ENCODE measurements at places on chromosomes 4 and X.

DNA sequence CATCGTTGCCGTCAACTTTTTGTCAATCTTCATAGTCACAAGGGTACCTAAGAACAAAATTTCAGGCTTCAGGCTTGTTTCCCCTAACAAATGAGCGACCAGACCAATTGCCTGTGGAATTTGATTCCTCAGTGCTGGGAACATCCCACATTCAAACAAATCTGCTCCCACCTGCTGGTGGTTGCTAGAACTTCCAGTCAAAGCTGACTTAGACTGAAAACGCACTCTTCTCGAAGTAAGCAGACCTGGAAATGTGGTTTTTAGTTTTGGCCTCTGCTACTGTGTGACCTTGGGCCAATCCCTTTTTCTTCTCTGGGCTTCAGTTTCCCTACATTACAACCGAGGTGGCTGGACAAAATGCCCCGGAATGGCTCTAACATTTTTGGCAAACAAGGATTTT, 1.8 kb upstream of the GABRQ start:
- peak; percentile 55 for DNase-seq

- DNase-seq = no peak
Measured at GRCh38 chr4:114512595-114513295, 85.9 kb upstream of the UGT8 start.

- DNase-seq = no peak
Measured at GRCh38 chr4:55617587-55618197, 18.4 kb downstream of the NMU start.

DNA sequence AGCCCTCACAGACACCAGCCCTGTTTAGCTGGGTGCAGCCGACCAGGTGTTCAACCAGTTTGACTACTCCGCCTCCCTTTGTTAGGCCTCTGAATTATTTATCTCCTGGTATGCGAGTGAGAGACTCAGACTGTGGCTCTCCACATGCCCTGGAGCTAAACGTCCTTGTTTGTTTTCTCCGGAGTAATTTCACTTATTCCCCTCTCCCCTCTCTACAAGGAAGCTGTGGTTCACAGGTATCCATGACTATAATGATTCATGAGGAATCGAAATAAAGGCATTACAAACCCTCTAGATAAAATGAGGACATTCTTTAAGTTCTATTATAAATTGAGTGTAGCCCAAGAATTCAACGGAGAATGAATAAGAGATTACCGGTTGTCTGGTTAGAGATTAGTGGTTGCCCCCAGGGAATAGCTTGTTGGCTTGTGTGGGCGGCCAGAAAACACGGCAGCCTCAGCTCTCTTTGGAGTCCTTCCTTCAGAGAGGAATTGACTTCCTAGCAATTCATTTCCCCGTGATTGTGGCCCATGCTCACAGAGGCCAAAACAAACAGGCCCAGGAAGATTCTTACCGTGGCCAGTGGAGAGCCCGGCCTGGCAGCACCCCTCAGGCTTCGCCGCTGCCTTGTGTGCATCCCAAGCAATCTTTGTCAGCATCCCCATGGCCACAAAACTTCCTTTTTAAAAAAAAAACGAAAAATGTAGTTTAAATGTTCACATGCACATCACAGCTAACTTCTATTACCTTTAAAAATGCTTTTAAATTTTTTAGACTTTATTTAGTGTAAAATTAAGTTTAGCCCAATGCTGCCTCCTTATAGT, 60.2 kb upstream of the CBR4 start:
- DNase-seq = no peak

GRCh38 chrX:109831326-109831985, 98.4 kb upstream of the ACSL4 start:
- DNase-seq = no peak

- no peak for DNase-seq
Measured at GRCh38 chr4:1244978-1245471, 3.9 kb downstream of the CTBP1 start.

- DNase-seq = no peak
Measured at GRCh38 chr4:96120206-96120605, 280.3 kb downstream of the PDHA2 start.

- no peak for DNase-seq
Measured at GRCh38 chr4:120498678-120499077, 423.8 kb downstream of the PRDM5 start.

DNA sequence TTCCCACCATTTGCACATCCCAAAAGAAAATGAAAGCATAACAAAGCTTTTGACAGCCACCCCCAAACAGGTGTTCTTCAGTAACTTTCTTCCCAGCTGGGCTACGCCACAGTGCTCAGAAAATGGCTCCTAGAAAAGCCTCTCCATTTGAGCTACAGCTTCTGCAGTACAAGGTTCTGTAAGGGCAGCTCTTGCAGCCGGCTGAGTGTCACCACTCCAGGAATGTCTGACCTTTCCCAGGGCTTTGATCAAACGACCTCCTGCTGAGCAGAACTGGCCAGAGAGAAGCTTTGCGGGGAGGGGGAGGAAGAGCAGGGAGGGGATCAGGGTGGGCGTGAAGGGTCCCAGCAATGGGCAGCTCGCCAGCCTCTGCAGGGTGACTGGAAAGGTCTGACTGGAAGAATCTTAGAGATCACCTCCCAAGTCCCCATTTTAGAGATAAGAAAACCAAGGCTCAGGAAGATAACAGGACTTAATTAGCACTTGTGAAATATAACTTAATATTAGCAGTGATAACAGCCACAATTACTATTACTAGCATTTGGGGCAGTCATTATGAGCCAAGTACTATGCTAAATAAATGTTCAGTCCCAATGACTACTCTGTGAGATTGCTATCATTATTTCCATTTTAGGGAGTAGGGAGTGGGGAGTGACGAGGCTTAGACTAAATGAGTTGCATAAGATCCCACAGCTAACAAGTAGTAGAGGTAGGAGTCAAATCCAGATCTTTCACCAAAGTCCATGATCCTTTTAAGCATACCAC, 51.1 kb downstream of the LEF1 start:
- DNase-seq = no peak

DNA sequence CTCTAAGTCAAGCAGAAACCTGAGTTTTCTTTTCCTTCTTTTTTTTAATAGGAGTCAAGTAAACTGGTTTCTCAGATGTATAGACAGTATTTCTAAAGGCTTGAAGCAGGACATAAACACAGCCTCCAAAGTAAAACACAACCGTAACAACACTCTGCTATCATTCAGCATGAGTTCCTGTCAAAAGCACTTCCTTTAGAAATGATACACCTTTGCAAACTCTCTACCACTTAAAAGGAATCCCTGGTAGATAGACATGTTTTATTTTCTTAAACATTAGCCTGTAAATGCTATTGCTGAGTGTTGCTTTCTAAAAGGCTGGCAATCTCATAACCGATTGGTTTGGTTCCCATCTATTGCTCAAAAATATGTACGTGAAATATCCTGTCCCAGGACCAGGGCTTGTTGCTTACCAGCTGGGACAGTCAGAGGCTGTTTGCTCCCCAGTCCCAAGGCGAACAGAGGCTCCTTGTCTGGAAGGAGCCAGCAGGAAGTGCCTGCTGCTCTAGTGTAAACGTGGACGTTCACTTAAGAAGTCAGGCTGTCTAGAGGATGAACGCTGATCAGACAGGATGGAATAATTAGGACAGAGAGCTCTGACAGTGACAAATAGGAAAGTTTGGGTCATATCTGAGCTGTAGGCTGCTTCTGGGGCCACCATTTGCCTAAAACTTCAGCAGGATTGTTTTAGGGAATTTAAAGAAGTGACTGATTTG, 173.9 kb upstream of the KLF3 start:
- DNase-seq = peak; percentile 70

- DNase-seq = no peak
Measured at GRCh38 chr4:67685532-67685859, 15.5 kb downstream of the UBA6 start.

GRCh38 chrX:46572340-46572936, 1.1 kb upstream of the CHST7 start:
- no peak for DNase-seq

DNA sequence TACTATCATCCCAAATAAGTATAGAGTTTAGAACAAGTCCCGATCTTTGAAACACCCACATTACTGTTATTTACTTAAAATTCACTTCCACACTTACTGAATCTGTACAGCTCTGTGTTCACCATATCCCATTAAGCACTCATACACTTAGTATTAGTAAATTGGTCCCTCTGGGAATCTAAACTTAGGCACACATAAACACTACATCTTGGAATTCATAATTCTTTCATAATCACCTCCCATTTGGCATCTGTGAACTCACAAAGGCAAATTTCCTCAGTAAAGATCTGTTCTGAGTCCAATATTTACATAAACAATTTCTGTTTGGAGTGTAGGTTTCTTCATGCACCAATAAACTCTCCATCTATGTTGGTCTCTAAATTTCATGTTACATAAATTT, 52.6 kb upstream of the PPARGC1A start:
- DNase-seq = no peak

GRCh38 chrX:10208953-10209352, 52.2 kb downstream of the CLCN4 start:
- DNase-seq = no peak

DNA sequence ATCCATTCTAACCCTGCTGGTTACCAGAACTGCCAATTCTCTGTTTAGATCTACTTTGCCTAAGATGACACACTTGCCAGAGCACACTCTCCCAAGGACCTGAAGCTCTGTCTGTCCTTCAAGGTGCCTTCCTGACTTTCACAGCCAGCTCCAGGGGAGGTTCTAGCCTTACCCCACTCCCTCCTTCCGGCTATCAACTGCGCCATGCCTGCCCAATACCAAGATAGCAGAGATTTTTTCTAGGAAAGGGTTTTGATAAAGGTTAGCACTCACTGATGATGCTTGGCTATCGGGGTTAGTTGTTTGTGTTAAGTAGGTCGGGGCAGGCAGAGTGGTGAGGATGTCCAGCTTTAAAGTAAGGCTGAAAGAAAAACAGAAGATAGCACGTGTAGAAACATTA, 14.3 kb downstream of the ALPK1 start:
- no peak for DNase-seq

- DNase-seq = no peak
Measured at GRCh38 chr4:8524595-8525382, 55.4 kb upstream of the GPR78 start.

DNA sequence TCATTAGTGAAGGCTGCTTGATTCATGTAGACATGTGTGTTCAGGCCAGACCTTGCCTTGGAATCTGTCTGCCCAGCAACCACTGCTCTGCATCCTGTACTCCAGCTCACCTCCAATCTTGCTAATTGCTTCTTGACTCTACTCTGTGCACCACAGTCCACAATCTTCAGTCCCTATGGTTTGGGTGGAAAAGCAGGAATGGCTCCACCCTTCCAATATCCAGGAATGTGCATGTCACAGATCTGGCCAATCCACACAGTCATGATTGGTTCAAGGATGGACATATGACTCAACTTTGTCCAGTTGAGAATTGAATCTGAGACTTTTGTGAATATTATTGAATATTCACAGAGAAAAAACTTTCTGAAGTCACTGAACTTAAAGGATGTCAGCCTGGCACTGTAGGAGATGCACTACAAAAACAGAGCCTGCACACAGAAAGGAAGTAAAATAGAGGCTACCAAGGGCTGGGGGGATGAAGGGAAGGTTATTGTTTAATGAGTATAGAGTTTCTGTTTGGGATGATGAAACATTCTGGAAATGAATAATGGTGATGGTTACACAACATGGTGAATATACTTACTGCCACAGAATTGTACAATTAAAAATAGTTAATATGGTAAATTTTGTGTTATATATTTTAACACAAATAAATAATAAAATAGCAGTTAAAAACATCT, 161.3 kb upstream of the USP38 start:
- no peak for DNase-seq

DNA sequence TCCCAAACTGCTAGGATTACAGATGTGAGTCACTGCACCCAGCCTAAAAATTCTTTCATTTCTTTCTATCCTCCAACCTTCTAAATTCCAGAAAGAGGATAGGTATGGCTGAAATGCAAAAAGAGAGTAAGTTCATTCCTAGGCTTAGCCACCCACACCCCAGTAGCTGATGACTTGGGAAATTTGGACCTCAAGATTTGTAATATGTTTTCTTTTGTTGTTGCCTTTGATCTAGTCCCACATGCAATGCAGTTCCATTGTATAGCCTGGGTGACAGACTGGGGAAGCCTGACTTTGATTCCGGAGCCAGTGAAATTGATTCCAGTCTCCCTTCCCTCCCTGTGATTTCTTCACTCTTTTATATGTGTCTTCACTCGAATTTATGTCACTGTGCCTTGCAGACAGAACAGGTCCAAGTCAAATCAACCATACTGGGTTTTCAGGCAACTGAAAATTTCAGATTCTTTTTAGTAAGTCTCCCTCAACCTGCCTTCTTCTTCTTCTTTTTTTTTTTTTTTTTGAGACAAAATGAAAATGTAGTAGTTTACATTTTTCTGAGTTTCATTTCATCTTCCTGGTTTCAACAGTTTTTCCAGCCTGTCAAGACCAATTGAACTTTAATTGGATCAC, 176.2 kb upstream of the RBPJ start:
- no peak for DNase-seq

DNA sequence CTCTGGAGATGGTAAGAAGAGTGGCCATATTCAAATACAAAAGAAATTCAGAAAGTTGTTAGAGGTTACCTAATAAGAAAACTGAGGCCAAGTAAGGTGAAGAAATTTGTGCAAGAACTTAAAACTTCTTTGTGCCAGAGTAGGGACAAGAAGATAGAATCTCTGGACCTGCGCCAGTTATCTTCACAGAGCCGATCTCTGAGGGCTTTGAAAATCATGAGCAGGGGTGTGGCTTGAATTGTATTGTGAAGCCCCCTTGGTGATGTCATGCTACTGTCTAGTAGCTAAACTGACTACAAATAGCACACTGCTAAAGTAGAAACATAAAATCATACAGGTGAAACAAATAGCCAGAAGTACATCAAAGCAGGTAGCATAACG, 184.6 kb downstream of the UGT8 start:
- DNase-seq = no peak

DNA sequence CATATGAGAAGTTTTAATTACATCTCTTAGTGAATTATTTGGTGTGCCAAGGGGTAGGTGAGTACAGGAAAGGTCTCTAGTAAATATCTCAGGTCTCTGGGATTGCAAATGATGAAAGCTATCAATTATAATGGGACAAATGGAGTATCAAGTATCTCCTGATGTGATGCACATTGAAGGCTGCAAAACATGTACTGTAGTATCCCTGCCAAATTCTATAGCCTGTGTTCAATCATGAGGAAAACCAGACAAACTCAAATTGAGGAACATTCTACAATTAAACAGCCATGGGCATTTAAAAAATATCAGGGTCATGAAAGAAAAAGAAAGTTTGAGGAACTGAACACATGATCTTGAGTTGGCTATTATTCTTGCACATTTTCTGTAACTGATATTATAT, 665.4 kb upstream of the PABPC4L start:
- DNase-seq = no peak

GRCh38 chr4:139907001-139907809, 241.6 kb downstream of the MGST2 start:
- no peak for DNase-seq

DNA sequence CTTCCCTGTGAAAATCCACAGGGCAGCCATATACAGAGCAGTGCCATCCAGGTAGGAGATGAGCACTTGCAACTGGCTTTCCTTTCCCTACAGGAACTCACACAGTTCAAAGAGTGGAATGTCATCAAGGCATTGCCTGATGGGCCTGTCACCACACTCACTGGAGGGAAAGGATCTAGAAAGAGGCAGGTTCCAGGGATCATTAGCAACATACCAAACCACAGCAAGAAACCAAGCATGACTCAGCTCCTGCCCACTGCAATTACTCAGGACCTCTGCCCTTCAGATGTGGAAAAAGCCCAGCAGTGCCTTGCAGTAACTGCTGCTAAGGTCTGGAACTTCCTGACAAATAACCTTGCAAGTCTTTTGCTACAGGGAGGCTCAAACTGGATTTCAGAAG, 101.2 kb downstream of the ZNF674 start:
- DNase-seq = no peak

GRCh38 chrX:46279214-46279924, 265.9 kb downstream of the ZNF674 start:
- DNase-seq = no peak

Data from pons (tissue), 1 donor.